ENCODE measurements at places on chromosomes 2 and 18.
A peak's percentile ranks its signal among the peaks of the same experiment; 100 is the strongest.

DNA sequence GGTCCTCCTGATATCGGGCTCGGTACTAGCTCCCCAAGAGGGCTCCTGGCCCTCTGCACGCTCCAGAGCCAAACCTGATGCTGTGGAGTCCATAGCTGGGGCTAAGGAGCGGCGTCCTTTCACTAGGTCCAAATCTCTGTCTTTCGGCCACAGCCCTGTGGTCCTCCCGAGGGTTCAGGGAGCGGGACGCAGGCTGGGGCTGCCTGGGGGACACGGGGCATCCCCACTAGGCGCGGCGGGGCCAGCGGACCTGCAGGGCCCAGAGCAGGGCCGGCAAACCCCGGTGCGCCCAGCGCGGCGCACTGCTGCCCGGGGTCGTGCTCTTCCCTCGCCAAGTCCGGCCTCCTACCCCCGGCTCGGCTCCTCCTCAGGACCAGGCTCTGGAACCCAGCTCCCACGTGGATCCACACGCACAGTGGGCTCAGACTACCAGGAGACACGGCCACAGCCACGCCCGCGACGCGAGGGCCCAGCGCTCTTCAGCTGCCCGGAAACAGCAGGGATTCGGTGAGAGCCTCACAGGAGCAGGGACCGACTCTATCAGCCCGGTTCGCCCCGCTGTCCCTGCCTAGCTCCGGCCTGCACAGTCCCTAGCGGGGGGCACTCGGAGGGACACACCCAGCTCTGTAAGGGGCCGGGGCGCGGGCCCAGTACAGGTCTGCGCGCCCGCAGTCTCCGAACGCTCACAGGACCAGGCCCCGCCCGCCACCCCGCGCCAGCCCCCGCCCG lies 593 bp downstream of the ZNF514 start:
- DNase-seq = no peak

DNA sequence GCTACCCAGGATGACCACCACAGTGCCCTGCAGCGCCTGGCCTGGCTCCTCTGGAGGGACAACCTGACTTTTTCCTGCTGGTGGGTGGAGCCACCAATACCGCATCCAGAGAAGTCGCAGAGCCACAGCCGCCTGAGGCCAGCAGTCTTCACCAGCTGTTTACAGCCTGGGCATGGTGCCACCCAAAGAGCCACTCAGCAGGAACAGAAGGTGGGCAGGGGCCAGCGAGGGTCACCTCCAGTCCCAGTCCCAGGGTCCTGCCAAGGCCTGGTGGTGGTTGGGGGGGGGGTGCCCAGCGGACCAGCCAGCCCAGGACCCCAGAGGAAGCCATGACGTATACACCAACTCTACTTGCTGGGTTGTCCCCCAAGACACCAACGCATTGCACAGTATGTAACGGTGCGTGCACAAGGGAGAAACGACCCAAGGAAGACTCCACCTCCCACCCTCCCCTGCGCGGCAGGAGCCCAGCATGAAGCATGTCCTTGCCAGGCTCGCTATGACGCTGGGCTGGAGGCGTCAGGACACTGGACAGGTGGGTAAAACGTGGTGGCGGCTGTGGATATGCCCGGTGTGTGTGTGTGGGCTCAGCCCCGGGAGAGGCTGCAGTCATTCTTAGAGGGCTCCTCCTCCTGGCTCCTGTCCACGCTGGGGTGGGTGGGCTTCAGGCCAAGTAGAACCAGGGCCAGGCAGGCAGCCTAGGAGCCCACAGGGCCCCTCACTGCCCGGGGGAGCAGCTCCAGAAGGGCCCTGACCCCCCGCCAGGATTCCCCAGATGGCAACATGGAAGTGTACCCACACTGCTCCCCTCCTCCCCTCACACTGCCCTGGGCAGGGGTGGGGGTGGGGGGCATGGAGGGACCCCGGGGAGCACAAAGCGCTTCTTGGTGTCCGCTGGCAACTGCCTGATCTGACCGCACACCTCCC lies 49.3 kb downstream of the HS6ST1 start:
- no peak for DNase-seq

- DNase-seq = no peak
Measured at GRCh38 chr2:226333388-226333787, 466.2 kb downstream of the IRS1 start.

DNA sequence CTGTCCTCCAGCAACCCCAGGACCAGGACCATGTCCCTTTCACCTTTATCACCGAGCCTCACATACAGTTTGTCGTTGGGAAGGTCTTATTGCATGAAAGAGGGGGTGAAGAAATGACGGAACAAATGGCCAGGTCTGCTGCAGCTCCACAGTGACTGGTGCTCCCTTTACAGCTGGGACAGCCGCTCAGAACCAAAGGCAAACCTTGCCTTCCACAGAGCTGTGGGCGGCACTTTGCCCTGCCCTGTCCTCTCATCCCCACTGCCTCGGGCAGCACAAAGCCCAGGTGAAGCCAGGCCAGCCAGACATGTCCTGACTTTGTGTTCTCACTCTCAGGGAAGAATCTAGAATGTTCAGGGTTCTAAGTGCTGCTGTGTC lies 961 bp downstream of the GPR55 start:
- no peak for DNase-seq

DNA sequence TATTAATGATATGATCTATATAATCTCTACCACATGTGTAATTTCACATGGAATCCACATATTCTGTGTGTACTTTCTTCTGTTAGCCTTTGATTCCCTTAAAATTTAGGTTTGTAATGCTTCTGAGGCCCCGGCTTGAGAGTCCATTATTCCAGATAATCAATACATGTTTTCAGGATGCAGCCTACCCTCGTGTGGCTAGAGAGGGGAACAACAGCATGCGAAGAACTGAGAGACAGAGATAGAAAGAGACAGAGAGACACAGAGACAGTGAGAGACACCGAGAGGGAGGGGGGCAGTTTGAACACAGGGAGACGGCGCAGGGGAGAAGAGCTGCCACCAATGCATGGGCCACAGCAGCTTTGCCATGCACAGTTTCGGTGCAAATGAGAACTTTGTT lies 185.4 kb downstream of the SNTG2 start:
- no peak for DNase-seq

DNA sequence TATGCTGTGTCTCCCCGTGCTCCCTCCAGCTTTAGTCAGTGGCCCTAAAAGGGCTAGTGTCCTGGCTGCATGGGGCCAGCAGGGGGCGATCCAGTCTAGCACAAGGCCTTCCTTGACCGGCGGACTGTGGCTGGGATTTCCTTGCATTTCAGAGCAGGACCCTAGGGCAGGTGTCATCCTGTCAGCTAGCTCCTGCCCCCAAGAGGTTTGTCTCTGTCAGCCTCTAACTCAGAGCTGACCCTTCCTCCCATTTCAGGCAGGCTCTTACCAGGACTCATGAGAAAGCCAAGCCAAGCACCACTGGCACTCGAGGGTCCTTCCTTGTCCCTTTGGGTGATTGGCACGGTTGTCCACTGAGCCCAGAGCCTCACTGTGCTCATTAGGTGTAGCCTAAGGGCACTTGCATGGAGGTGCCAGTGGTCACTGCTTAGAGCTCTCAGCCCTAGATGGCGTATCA lies 140.3 kb downstream of the RPIA start:
- DNase-seq = no peak

GRCh38 chr2:138974651-138975050 lies 194.5 kb upstream of the NXPH2 start:
- peak; percentile 16 for DNase-seq

DNA sequence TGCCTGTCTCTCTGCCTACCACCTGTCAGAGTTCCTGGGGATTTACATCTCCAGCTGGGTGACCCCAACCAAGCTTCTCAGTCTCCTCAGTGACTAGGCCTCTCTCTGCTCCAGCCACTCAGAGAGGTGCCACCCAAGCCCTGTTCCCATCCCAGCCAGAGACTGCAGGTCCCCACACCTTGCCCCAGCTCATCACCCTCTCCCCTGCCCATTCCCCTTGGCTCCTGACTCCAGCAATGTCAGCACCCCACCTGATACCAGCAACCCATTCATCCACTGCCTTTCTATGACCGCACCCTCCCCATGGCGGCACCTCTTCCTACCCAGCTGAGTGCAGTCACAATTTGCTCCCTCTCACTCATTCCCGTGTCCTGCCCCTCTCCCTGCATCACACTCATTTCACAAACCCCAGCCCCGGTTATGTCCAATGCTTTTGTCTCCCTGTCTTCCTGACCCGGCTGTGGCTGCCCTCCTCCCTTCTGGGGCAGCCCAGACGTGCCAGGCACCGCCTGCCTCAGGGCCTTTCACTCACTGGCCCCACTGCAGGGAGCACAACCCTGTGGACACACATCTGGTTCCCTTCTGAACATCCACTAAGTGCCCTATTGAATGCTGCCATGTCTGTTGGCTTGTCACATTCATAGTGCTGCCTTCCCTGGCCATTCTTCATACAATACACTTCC lies 494.8 kb upstream of the HS6ST1 start:
- DNase-seq = no peak

GRCh38 chr2:165864296-165864695 lies 70.2 kb upstream of the GALNT3 start:
- no peak for DNase-seq

- peak; percentile 20 for DNase-seq
Measured at GRCh38 chr2:10844097-10844496, 31.5 kb upstream of the PDIA6 start.

GRCh38 chr2:47303341-47304148 lies 99.4 kb upstream of the MSH2 start:
- DNase-seq = no peak

DNA sequence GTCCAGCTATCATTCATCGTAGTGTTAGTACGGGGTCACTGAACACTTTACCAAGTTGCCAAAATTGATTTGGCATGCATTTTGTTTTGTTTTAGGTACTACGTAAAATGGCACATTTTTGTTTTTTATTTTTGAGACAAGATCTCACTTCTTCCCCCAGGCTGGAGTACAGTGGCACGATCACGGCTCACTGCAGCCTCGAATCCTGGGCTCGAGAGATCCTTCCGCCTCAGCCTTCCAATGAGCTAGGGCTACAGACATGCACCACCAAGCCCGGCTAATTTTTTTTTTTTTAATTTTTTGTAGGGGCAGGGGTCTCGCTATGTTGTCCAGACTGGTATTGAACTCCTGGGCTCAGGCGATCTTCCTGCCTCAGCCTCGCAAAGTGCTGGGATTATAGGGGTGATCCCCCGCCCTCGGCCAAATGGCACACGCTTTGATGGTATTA lies 786 bp downstream of the TAF1B start:
- DNase-seq = no peak

GRCh38 chr2:197965756-197966155 lies 161.4 kb downstream of the PLCL1 start:
- no peak for DNase-seq

GRCh38 chr2:23926290-23926749 lies 603 bp downstream of the ATAD2B start:
- DNase-seq = no peak

DNA sequence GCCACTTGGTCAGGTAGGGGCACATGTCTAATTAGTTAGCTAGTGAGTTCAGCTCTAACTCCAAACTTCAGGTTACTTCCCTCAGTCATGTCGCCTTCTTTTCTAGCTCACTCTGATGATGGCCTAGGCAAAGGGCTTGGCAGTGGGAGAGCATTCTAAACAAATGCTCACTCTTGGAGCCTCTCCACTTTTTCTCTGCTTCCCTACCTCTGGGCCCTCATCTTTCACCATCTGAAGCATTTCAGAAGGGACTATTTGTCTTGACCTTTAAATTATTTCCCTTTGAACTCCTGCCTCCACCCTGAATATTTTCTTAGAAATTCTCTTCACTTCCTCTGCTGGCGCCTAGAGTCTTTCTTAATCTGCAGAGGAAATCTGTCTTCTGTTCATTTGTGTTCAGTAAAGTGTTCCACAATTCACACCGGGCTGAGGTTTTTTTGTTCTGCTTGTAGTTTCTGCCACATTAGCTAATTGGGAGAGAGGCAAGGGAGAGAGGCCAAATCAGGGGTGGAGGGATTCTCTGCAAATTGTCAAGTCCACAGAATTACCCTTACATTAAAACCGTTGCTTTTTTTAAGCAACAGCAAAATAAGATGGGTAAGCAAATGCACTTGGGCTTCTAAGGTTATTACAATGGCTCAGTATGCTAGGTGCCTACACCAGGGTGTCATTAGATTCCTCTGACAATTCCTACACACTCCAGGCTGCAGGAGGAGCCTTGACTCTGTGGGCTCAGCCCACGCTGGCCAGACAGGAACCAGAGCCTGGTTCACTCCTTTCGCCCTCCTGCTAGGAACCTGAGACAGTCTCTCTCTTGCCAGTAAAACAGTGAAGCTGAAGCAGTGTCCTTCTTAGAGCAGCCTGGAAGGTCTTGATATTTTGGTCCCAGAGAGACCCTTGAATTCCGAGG lies 5.5 kb downstream of the MSGN1 start:
- DNase-seq = no peak

GRCh38 chr18:24878289-24878688 lies 417.9 kb downstream of the HRH4 start:
- no peak for DNase-seq

GRCh38 chr2:122780251-122780650 lies 1024.8 kb downstream of the TSN start:
- no peak for DNase-seq

- no peak for DNase-seq
Measured at GRCh38 chr2:23037596-23037995, 347.4 kb upstream of the KLHL29 start.

DNA sequence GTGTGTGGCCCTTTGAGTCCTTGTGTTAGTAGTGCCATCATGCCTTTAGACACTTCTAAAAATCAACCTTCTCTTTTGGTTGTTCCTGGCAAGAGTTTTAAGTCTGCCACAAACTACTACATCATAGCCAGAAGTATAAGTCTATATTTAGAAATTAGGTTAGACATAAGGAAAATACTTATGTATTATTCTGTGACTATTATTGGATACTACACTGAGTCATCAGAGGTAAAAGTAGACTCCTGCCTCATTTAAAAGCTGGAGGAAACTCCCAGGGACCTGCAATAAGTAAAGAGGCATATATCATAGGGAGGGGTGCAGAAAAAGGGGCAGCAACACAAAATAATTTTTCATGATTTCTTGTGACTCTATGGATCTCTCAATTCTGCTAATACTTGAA lies 99.4 kb upstream of the OSR1 start:
- DNase-seq = no peak

GRCh38 chr2:81462420-81462819 lies 1157.9 kb upstream of the LRRTM1 start:
- no peak for DNase-seq

DNA sequence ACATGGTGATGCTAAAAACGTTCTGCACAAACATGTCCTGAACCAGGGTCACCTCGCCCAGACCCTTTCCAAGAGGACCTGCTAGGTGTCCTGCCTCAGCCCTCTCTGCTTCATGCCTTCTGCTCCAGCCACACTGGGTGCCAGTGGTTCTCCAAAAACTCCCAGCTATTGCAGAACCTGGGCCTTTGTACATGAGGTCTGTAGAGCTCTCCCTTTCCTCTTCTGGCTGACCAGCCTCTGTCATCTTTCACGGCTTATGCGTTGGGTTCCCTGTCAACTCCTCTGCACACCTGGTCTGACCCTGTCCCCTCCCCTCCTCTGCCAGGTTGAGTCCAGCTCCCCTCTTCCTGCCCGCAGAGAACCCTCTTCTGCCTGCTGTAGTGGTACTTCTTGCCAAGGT lies 35.5 kb upstream of the IGFBP5 start:
- DNase-seq = no peak

GRCh38 chr2:856041-856440 lies 94.6 kb upstream of the SNTG2 start:
- no peak for DNase-seq

Measured in brain pericyte (primary cell).